HL-60 (cell line): ENCODE measurements at places on chromosomes 11 and 22.

DNA sequence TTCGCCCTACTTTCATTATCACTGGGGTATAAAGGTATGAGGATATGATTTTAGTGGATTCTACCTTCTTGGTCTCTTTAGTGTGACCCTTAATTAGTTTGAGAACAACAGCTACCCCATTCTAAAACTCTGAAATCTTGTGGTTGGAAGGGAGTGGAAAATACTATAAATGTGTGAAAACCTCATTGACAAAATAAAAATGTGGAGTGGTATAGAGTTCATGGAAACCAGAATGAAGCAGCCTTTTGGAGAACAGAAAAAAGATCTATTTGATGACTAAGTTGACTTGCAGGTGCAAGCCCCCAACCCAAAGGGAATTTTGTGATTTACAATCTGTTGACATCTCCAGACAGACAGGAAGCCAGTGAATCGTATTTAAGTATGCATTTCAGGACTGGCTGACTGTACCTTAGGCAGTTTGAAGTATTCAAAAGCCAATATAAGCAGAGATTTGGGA is 75.8 kb downstream of the GAS2 start:
- no peak for DNase-seq

GRCh38 chr11:67117672-67118180 is 1.3 kb upstream of the KDM2A start:
- DNase-seq, result no peak

- no peak for DNase-seq
These were observed 163.1 kb downstream of the PKNOX2 start for GRCh38 chr11:125327518-125328224.

- no peak for DNase-seq
These were observed 88.5 kb downstream of the ZBTB16 start for GRCh38 chr11:114148013-114148382.

- DNase-seq, result no peak
These were observed 104.1 kb downstream of the BRD1 start for GRCh38 chr22:49723478-49724029.
